ENCODE measurements at places on chromosomes 16 and 17.

GRCh38 chr16:57141822-57142631 lies 43.8 kb downstream of the PSME3IP1 start:
- H3K4me1 ChIP-seq = peaks cover 74% of the 10 kb centered on the region
- H3K36me3 ChIP-seq = peaks cover 38% of the 10 kb centered on the region
- peak overlapping the region; percentile 82 for H3K4me3 ChIP-seq
- DNase-seq = no peak
- H3K27me3 ChIP-seq = peaks cover 31% of the 10 kb centered on the region
- H3K27ac ChIP-seq = peak overlapping the region; percentile 92

DNA sequence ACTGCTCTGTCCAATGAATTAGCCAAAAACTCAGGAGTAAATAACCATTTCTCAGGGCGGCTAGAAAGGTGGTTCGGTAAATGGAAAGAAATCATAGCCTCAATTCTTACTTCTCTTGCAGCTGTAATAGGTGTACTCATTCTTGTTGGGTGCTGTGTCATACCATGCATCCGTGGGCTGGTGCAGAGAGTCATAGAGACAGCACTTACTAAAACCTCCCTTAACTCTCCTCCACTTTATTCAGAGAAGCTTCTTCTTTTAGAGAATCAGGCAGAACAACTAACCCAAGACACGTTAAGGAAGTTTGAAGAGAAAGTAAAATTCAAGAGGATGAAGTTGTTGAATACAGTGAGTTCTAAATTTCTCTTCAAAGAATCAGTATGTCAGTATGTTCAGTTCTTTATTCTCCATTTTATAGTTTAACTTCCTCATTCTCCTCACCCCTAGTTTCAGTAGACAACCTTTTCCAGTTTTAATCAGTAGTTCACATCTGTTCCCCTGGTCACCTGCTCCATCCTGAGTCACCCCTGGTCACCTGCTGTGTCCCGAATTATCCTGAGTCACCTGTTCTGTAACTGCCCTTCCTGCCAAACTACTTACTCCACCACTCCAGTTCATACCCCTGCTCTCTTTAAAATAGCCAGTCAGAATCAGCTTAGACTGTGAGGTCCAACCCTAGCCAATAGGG lies 85.9 kb downstream of the EMP2 start:
- DNase-seq = no peak
- no peak overlapping the region for H3K4me3 ChIP-seq
- no peaks in the 10 kb centered on the region for H3K4me1 ChIP-seq

GRCh38 chr17:48575066-48575582 lies 3.0 kb downstream of the HOXB4 start:
- H3K27ac ChIP-seq = no peak overlapping the region
- DNase-seq = no peak
- H3K4me3 ChIP-seq = no peak overlapping the region
- H3K27me3 ChIP-seq = peaks cover 38% of the 10 kb centered on the region
- peaks cover 6% of the 10 kb centered on the region for H3K36me3 ChIP-seq
- peaks cover 61% of the 10 kb centered on the region for H3K4me1 ChIP-seq

DNA sequence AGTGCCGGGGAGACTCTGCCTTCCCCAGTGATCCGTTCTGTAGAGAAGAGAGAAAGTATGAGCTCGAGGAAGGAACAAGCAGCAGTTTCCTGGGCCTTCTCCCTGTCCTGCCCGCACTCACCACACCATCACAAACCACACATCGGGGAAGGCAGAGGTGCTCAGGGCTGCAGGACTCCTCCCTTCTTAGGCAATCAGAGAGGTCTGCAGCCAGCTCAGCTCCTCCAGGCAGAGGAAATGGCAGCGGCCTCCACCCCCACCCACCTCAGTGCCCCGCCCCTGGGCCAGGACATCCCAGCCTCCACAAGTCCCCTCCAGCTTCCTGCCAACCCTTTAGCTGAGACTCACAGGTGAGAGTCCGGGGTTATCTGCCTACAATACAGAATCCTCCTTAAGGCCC lies 2.0 kb downstream of the ZNF319 start:
- peaks cover 18% of the 10 kb centered on the region for H3K36me3 ChIP-seq
- no peak for DNase-seq
- peak overlapping the region; percentile 79 for H3K4me3 ChIP-seq

DNA sequence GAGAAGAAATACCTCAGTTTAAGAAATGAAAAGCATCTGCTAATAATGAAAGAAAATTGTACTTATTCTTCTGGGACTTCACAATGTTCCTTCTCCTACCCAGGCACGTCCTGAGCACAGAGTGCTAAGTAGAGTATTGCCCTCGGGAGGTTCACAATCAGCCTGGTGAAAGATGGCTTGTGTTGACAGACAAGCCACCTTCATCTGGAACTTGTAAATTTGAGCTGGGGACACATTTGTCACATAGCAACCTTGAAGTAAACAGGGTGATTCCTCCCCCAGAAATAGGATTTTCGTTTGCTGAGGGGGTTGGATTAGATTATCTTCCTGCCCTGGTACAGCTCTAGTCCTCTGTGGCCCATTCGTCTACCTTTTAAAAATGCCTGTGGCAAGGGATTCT lies 34.4 kb upstream of the MYH2 start:
- H3K27ac ChIP-seq = no peak overlapping the region
- H3K36me3 ChIP-seq = no peaks in the 10 kb centered on the region
- no peaks in the 10 kb centered on the region for H3K27me3 ChIP-seq
- H3K4me3 ChIP-seq = no peak overlapping the region
- H3K4me1 ChIP-seq = no peaks in the 10 kb centered on the region

GRCh38 chr17:7437950-7438614 lies 1.2 kb upstream of the FGF11 start:
- peaks cover 26% of the 10 kb centered on the region for H3K27me3 ChIP-seq
- peak overlapping the region; percentile 55 for H3K27ac ChIP-seq
- H3K36me3 ChIP-seq = no peaks in the 10 kb centered on the region
- peak overlapping the region; percentile 89 for H3K4me3 ChIP-seq
- DNase-seq = peak; percentile 68

DNA sequence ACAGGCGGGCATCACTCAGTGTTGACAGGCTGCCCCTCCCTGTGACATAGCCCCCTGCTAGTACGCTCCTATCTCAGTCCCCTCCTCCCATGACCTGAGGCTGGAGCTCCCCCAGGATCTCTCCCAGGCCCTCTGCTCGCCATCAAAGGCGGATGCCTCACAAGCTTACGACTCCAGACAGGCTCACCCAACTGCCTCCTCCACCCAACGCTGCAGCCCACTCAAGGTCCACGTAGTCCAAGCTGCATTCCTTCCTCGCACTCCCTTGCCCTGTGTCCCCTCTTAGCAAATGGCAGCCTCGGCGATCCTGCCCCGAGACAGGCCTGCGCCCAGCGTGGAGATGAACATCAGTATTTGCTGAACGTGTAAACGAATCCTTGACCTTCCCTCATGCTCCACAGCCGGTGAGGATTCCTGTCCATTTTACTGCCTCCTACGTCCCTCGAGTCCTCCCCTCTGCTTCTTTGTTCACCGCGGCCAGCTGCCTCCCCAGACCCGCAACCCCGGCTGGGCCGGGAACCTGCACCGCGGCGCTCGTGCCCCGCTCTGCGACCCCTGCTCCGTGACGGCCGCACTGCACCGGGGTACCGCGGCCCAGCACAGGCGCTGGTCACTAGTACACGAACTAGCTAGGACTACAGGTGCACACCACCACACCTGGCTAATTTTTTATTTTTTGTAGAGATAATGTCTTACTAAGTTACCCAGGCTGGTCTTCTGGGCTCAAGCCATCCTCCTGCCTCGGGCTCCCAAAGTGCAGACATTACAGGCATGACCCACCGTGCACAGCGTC lies 838 bp upstream of the TMEM97 start:
- H3K27me3 ChIP-seq = peaks cover 11% of the 10 kb centered on the region
- H3K4me1 ChIP-seq = peaks cover 39% of the 10 kb centered on the region
- peak overlapping the region; percentile 96 for H3K4me3 ChIP-seq
- no peaks in the 10 kb centered on the region for H3K36me3 ChIP-seq

GRCh38 chr17:3985846-3986245 lies 21.6 kb upstream of the ATP2A3 start:
- no peak for DNase-seq
- peaks cover 35% of the 10 kb centered on the region for H3K4me1 ChIP-seq
- H3K36me3 ChIP-seq = no peaks in the 10 kb centered on the region
- no peak overlapping the region for H3K27ac ChIP-seq

DNA sequence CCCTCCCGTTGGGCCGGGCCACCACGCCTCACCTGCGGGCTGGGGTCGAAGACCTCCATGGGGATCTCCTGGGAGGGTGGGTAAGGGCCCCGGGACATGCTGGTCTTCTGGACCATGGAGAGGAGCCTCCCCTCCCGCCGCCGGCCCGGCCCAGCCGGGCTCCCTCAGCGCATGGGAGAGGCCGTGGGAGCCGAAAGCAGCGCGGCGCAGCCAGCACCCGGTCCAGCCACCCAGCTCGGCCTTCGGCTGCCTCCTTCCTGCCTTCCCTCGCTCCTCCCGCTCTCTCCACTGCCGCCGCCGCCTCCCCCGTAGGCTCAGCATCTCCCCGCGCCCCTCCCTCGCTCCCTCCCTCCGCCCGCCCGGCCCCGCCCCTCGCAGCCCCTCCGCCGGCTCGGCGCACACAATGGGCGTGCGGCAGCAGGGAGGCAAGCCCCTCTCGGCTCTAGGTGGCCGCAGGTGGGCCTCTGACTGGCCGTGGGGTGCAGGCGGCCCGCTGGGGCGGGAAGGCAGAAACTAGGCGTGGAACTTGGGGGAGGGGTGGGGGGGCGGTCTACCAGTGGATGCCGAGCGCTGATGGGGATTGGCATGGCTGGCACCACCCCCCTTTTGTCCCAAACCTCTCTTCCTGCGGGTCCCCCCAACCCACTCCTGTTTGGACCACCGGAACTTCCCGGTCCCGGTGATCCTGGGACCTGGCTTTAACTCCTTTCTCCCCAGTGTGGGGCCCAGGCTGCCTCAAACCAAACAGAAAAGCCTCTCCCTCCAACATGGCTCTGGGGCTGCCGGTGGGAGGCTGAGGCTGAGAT lies at the start of gene CACNB1:
Gene CACNB1 (minus strand): TSS at position 290 of the 806 bp plus-strand sequence. CDS start 174 bp downstream, at position 116.
- DNase-seq = peak; percentile 67
- H3K27me3 ChIP-seq = peaks cover 8% of the 10 kb centered on the region
- peaks cover 29% of the 10 kb centered on the region for H3K36me3 ChIP-seq
- peak within 1 kb of the TSS; percentile 90 for H3K4me3 ChIP-seq
- H3K4me1 ChIP-seq = peaks cover 52% of the 10 kb centered on the region

- no peak overlapping the region for H3K27ac ChIP-seq
- no peak for DNase-seq
- H3K36me3 ChIP-seq = peaks cover 7% of the 10 kb centered on the region
- H3K4me1 ChIP-seq = no peaks in the 10 kb centered on the region
- no peaks in the 10 kb centered on the region for H3K27me3 ChIP-seq
Measured at GRCh38 chr17:70820276-70820675, 650.9 kb downstream of the KCNJ2 start.

- H3K36me3 ChIP-seq = no peaks in the 10 kb centered on the region
- no peak overlapping the region for H3K27ac ChIP-seq
- H3K27me3 ChIP-seq = peaks cover 1% of the 10 kb centered on the region
Measured at GRCh38 chr16:12675046-12675445, 128.6 kb downstream of the CPPED1 start.

GRCh38 chr17:42586514-42587230 lies 9.1 kb upstream of the PSMC3IP start:
- H3K4me3 ChIP-seq = no peak overlapping the region
- H3K4me1 ChIP-seq = no peaks in the 10 kb centered on the region
- peaks cover 5% of the 10 kb centered on the region for H3K27me3 ChIP-seq
- peaks cover 46% of the 10 kb centered on the region for H3K36me3 ChIP-seq

DNA sequence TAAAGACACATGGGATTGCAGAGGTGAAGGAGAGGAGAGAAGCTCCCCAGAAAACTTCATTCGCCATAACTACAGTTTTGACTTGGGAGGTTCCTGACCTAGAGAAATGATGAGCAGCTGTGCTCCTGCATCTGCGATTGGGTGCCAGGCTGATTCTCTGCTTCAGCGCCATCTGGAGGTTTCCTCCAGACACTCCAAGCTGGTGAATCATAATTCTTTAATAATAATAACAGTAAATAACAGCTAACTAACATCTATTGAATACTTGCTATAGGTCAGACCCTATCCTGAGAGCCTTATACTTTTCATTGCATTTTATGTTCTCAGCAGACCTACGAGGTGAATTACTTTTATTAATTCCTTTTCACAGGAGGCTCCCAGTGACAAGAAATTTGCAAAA lies 575.8 kb downstream of the TOX3 start:
- no peak overlapping the region for H3K4me3 ChIP-seq
- H3K27ac ChIP-seq = no peak overlapping the region
- H3K36me3 ChIP-seq = no peaks in the 10 kb centered on the region
- no peaks in the 10 kb centered on the region for H3K4me1 ChIP-seq

DNA sequence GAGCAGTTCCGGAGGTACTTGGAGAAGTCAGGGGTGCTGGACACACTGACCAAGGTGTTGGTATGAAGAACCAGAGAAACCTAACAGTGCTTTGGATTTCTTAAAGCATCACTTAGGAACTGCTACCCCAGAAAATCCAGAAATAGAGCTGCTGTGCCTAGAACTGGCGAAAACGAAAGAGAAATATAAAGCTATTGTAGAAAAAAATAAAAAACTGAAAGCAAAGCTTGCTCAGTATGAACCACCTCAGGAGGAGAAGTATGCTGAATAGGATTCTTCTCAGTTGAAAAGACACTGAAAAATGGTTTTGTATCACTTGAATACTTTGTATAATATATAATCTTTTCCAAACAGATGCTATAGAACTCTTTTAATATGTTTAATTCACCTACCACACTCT lies 106.3 kb upstream of the PMFBP1 start:
- peaks cover 2% of the 10 kb centered on the region for H3K4me1 ChIP-seq
- H3K27me3 ChIP-seq = no peaks in the 10 kb centered on the region
- no peak overlapping the region for H3K27ac ChIP-seq

GRCh38 chr17:11459861-11460331 lies 138.4 kb upstream of the DNAH9 start:
- H3K4me1 ChIP-seq = no peaks in the 10 kb centered on the region
- H3K27ac ChIP-seq = no peak overlapping the region
- DNase-seq = no peak
- H3K36me3 ChIP-seq = peaks cover 7% of the 10 kb centered on the region
- no peak overlapping the region for H3K4me3 ChIP-seq

- H3K27me3 ChIP-seq = peaks cover 16% of the 10 kb centered on the region
- no peak for DNase-seq
- H3K4me1 ChIP-seq = peaks cover 7% of the 10 kb centered on the region
- no peak overlapping the region for H3K4me3 ChIP-seq
Measured at GRCh38 chr16:4388271-4389021, 16.8 kb downstream of the VASN start.

- no peak overlapping the region for H3K27ac ChIP-seq
- H3K27me3 ChIP-seq = no peaks in the 10 kb centered on the region
- H3K36me3 ChIP-seq = no peaks in the 10 kb centered on the region
- peaks cover 7% of the 10 kb centered on the region for H3K4me1 ChIP-seq
Measured at GRCh38 chr16:20255002-20255401, 72.3 kb downstream of the GP2 start.

- H3K36me3 ChIP-seq = peaks cover 5% of the 10 kb centered on the region
- peak; percentile 64 for DNase-seq
- no peaks in the 10 kb centered on the region for H3K4me1 ChIP-seq
- H3K27me3 ChIP-seq = peaks cover 40% of the 10 kb centered on the region
- H3K4me3 ChIP-seq = no peak overlapping the region
Measured at GRCh38 chr16:67150047-67150832, 558 bp downstream of the B3GNT9 start.

- DNase-seq = no peak
- H3K4me1 ChIP-seq = peaks cover 11% of the 10 kb centered on the region
- H3K4me3 ChIP-seq = no peak overlapping the region
Measured at GRCh38 chr16:49588026-49588425, 214.4 kb downstream of the C16orf78 start.
